ENCODE measurements at places on chromosomes 11 and 22.

DNA sequence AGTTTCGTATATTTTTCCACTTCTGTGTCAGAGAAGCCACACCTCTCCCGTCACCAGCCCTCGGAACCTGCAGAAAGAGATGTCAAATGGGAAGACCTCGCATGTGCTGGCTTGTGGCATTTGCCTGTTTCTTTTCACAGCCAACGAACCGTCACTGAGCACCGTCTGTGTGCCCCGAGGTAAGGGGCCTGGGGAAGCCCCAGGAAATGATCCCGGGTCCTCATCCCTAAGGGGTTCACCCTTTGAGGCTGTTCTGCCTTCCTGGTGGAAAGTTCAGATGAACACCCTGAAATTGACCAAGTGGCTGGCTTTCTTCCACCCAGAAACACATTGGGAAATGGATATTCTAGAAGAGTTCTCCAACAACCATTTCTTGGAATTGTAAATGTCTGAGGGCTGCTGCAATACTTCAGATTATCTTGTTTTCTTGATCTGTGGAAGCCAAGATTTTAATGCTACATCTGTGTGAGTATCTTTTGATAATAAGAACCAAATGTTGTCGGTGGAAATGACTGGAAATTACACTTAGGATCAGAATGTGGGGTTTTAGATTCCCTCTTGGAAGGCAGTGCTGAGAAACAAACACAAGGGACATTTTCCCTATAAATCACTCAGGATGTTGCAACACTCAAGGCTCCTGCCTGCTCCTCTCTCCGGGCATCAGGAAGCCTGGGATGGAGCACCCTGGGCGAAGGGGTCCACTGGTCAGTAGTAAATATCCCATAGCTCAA lies 37.6 kb downstream of the RIBC2 start:
- no peak for DNase-seq

GRCh38 chr11:59668188-59668949 lies 468 bp downstream of the PATL1 start:
- DNase-seq = peak; percentile 27

- no peak for DNase-seq
Observed at GRCh38 chr11:10674440-10674855, 19.1 kb downstream of the IRAG1 start.

- no peak for DNase-seq
Observed at GRCh38 chr11:64603411-64604110, 12.5 kb downstream of the SLC22A12 start.

- DNase-seq = no peak
Observed at GRCh38 chr22:27829620-27830019, 28.1 kb upstream of the MN1 start.

DNA sequence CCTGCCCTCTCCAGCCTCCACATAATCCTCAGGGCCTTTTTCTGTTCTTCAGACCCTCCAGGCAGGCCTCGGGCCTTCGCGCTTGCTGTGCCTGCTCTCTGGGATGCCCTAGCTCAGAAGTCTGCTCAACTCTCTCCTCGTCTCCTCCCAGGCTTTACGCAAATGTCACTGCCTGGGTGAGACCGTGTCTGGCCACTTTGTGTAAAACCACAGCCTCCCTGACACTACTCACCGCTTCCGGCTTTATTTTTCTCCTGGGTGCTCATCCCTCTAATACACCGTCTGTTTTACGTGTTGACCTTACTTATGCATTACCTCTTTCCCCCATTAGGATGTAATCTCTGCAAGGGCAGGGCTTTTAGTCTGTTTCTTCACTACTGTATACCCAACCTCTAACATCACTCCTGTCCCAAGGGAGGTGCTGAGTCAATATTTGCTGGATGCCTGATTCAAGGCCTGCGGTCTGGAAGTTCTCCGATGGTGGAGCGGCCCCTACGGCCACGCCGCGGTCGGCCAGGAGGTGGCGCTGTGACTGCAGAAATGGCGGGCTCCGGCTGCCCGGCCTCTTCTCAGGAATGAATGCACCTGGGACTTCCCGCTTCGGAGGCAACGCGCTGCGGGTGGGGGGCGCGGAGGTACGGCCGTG lies 58.2 kb upstream of the THY1 start:
- peak; percentile 30 for DNase-seq

DNA sequence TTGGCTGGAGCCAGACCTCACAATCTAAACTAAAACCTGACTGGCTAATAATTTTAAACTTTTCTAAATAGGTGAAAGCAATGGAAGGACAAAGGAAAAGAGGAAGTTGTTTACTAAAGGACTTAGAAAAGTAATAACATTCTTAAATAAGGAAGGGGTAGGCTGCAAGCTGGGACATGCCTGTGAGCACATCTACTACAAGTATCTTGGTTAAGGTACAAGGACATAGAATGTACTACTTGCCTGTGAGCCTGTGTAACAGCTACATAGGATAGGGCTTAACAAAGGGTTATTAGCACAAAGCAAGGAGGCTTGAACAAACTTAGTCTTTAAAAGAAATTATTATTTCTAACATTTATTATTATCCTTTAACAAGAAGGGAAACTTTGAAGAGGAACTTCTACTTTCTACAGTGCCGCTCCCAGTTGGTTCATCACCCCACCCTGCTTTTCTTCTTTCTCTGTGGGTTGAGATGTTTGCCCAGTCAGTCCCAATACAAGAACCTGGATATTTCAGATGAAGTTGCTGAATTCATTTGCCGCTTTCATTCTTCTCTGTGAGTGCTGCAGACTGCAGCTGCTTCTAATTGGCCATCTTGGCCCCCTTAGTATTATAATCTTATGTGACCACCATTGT lies 87.5 kb downstream of the PRMT3 start:
- no peak for DNase-seq

DNA sequence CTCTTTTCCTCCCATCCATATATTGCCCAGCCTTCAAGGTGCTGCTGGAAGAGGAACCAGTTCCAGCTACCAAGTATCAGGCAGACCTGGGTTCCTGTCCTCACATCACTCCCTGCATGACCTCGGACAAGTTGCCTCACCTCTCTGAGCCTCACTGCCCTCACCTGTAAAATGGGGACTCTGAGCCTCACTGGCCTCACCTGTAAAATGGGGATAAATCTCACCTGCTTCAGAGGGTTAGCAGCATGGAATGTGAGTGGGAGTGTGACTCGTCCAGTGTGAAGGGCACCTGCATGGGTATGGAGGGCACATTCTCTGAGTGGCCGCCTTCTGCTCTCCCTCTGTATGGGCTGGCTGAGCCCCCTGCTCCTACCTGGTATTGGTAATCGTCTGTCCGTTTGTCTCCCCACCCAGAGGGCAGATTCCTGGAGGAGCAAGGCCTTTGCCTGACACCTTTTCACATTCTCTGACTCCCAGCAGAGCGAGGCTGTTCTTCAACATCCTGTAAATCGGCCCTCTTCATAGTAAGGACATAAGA lies 3.7 kb downstream of the GRIK4 start:
- no peak for DNase-seq

- DNase-seq = no peak
Observed at GRCh38 chr11:2149460-2149859, 10.3 kb upstream of the IGF2 start.

DNA sequence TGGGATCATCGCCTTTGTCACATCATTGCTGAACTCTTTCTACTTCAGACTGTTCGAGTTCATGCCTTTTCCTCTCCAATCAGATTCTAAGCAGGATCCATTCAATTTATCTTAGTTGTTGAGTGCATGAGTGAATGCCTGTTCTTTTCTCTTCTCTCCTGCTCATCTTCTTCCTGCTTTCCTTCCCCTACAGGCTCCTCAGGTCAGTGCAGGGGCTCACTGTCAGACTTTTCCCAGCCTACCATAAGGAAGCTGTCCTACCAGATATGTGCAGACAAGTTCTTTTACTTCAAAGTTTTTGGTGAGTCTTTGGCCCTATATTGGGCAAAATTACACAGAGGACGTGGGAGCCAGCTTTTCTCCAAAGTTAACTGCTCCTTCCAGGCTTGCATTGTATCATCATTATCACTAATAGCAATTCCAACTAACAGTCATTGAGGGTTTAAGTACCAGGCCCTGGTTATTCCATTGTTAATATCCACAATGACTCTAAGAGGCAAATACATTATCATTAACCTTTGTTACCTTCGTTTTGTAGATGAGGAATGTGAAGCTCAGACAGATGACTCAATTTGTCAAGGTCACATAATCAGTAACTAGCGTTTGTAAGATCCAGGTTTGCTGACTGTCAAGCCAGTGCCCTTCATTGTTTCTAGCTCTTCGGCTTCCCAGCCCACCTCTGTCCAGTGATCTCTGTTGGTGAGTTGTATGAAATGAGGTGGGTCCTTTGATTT lies 30.4 kb downstream of the OR6Q1 start:
- DNase-seq = no peak

DNA sequence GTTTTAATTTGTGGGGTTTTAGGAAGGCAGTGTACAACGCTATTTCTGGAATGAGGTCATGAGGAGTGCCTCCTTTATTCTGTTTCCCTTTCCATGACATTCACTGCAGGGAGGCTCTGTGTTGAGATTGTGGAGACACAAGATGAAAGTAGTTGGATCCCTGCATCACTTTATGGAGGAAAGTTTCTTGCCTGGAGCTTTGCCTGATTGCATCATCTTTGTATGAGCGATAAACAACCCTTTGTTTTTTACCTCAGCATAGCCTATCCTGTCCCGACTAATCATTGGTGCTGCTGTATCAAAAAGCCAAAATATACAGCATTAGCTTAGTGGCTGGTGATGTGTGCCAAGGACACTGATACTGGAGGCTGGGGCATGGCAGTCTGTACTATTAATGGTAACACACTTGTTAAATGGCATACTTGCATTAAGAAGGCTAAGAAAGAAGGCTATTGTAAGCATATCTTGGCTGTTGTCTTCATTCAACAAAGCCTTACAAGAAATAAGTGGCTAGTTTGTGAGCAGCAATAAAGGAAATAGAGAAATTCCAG lies 31.2 kb upstream of the SLC5A4 start:
- no peak for DNase-seq

DNA sequence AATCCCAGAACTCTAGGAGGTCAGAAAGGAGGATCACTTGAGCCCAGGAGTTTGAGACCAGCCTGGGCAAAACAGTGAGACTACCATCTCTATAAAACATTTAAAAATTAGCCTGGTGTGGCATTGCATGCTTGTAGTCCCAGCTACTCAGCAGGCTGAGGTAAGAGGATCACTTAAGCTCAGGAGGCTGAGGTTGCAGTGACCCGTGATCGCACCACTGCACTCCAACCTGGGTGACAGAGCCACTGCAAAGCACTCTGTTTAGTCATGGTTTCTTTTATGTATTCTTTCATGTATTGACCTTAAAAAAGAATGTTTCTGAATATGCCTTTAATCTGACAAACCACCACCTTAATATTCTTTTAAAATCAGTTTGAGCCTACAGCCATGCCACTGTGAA lies 52.2 kb downstream of the BIRC2 start:
- no peak for DNase-seq

DNA sequence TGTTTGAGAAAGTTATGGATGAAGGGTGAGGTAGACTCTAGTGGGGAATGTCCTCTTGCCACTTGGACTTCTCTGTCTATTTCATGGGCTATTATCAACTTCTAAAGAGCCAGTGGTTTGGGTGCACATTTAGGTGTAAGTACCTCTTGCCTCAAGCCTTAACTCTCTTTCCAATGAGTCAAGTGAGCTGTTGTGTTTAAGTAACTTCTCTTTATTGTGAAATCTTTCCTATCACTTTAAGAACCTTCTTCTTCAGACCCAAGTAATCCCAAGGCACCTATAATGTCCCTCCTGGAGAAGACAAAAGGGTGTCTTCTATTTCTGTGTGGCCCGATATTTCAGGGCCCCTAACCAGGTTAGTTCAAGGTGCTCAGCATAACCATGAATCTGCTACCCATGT lies 90.5 kb upstream of the VPREB1 start:
- no peak for DNase-seq

GRCh38 chr11:134233729-134234179 lies 9.3 kb downstream of the VPS26B start:
- DNase-seq = no peak

- no peak for DNase-seq
Observed at GRCh38 chr11:66841861-66842260, 1.4 kb upstream of the RCE1 start.

- DNase-seq = no peak
Observed at GRCh38 chr22:49460592-49461281, 366.9 kb downstream of the BRD1 start.

GRCh38 chr11:21195995-21196394 lies 526.6 kb downstream of the NELL1 start:
- no peak for DNase-seq

DNA sequence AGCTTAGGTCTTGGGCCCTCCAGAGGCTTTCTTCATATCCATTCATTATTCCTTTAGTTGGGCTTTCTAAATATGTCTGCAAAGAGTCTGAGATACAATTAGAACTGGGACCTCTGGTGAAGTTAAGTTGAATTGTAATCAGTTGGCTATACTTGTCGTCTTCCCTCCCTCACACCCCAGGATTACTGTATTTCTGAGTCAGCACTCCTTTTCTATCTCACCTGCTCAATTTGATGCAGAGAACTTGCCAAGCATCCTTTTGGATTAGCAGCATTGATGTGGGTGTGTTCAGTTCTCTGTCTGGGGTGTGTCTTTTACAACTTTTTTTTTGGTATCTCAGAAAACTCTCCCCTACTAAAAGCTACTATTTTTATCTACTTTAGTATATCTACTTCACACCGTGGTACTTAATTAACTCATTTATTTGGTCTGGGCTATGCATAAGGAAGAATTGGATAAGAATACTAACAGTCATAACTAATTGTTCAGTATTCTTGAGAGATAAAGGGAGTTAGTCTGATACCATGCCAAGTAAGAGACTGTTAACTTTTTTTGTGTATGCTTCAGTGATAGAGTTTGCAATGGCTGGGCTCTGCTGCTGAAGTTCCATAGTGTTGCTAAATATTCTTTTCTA lies 15.1 kb downstream of the CTNND1 start:
- no peak for DNase-seq

- no peak for DNase-seq
Observed at GRCh38 chr11:66883016-66883965, 26.4 kb downstream of the LRFN4 start.

GRCh38 chr22:46065691-46066454 lies 84.5 kb upstream of the PPARA start:
- no peak for DNase-seq

- no peak for DNase-seq
Observed at GRCh38 chr11:87013912-87014825, 23.6 kb upstream of the TMEM135 start.

DNA sequence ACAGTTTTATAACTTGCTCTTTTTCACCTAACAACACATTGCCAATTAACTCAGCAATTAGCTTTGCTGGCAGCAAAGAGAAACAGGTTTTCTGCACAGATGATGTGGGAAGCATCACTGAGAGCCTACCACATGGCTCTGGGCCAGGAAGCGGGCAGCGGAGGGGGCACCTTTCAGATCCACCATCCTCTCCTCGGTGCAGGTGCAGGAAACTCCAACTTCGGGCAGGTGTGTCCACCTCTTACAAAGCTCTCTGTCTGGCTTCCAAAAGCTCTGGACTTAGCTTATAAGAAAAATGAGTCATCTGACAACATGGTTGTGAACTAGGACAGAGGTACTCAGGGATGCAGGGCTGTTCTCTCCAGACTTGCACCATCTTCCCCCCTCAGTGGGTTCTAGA lies 77.0 kb downstream of the RPS6KA4 start:
- DNase-seq = no peak

- DNase-seq = no peak
Observed at GRCh38 chr11:40619654-40620053, 839.8 kb downstream of the LRRC4C start.

GRCh38 chr11:57546869-57547475 lies 9.6 kb downstream of the SMTNL1 start:
- no peak for DNase-seq

- no peak for DNase-seq
Observed at GRCh38 chr11:99535819-99536218, 515.1 kb downstream of the CNTN5 start.

GRCh38 chr11:94131047-94131717 lies 2.5 kb downstream of the PANX1 start:
- DNase-seq = no peak

- peak; percentile 23 for DNase-seq
Observed at GRCh38 chr11:75351791-75352587, 528 bp upstream of the ARRB1 start.
